ENCODE measurements at places on chromosomes 7 and 10. TPM values are rescaled to one million over a fixed set of nuclear protein-coding genes. Genes with fewer than 3 reads are reported as not detected.

Gene POP7
- total RNA-seq = 52.3 TPM

- peaks cover 28% of the 10 kb centered on the region for H3K4me1 ChIP-seq
- DNase-seq = no peak
- H3K36me3 ChIP-seq = no peaks in the 10 kb centered on the region
These were observed 26.1 kb upstream of the MRC1 start for GRCh38 chr10:17782921-17783665.

DNA sequence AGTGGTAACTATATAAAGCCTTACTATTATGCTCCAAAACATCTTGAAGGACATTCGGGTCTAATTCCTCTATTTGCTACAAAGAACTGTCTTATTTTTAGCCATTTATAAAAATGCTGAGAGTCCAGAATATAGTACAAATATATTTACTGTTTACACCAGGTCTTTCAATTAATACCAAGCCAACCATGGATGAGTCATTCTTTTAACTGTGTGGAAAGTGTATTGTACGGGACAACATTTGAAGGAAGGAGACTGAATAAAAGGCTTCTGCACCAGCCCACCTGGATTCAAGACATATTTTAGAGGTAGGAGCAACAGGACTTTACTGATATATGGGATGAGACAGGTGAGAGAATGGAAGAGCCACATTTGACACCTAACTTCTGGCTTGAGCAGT, 35.4 kb downstream of the MASTL start:
- H3K27ac ChIP-seq = no peak overlapping the region
- no peak for DNase-seq
- no peak overlapping the region for H3K4me3 ChIP-seq

Gene OR6V1
- not detected for total RNA-seq

- no peaks in the 10 kb centered on the region for H3K27me3 ChIP-seq
- no peak overlapping the region for H3K4me3 ChIP-seq
- no peaks in the 10 kb centered on the region for H3K36me3 ChIP-seq
- H3K27ac ChIP-seq = no peak overlapping the region
- H3K4me1 ChIP-seq = no peaks in the 10 kb centered on the region
- DNase-seq = no peak
These were observed 249.2 kb downstream of the SFMBT2 start for GRCh38 chr10:7161484-7162250.

- no peak for DNase-seq
- peaks cover 36% of the 10 kb centered on the region for H3K27me3 ChIP-seq
- no peaks in the 10 kb centered on the region for H3K36me3 ChIP-seq
- no peak within 1 kb of the TSS for H3K4me3 ChIP-seq
These were observed at the start of gene CRHR2 for GRCh38 chr7:30682212-30683083. CRHR2 (minus strand) TSS chr7:30682456; CDS start chr7:30682280, 176 bp downstream.

DNA sequence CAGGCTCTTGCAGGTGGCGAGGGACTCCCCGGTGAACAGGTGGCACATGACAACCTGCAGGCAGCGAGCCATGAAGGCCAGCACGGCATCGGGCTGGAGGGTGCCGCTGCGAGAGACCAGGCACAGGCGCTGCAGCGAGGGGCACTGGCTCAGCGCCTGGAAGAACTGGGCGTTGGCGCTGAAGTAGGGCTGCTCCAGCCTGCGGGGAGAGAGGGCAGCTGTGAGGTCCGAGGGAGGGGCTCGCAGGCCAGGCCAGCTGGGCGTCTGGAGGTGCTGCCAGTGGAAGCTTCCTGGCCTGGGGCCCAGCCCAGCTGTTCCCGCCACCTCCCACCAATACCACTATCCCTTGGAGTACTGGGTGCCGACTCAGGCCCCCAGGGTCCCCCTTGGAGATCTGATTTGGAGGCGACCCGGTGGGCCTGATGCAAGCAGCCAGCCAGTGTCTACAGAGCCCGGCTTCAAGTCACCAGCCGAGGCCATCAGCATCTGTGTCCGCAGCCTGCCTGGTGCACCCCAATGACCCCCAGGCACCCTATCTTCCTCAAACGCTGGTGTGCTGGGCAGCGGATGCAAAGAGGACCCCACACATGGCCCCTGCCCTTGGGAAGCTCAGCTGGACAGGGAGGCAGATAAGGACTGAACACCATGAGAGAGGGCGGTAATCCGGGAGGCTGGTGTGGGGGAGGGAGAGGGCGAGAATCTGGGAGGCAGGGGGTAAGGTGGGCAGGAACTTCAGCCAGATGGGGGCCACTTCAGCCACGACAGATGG, 67.8 kb upstream of the TNRC18 start:
- no peaks in the 10 kb centered on the region for H3K27me3 ChIP-seq
- DNase-seq = no peak
- no peak overlapping the region for H3K27ac ChIP-seq
- no peaks in the 10 kb centered on the region for H3K36me3 ChIP-seq
- H3K4me1 ChIP-seq = peaks cover 29% of the 10 kb centered on the region
- no peak overlapping the region for H3K4me3 ChIP-seq

DNA sequence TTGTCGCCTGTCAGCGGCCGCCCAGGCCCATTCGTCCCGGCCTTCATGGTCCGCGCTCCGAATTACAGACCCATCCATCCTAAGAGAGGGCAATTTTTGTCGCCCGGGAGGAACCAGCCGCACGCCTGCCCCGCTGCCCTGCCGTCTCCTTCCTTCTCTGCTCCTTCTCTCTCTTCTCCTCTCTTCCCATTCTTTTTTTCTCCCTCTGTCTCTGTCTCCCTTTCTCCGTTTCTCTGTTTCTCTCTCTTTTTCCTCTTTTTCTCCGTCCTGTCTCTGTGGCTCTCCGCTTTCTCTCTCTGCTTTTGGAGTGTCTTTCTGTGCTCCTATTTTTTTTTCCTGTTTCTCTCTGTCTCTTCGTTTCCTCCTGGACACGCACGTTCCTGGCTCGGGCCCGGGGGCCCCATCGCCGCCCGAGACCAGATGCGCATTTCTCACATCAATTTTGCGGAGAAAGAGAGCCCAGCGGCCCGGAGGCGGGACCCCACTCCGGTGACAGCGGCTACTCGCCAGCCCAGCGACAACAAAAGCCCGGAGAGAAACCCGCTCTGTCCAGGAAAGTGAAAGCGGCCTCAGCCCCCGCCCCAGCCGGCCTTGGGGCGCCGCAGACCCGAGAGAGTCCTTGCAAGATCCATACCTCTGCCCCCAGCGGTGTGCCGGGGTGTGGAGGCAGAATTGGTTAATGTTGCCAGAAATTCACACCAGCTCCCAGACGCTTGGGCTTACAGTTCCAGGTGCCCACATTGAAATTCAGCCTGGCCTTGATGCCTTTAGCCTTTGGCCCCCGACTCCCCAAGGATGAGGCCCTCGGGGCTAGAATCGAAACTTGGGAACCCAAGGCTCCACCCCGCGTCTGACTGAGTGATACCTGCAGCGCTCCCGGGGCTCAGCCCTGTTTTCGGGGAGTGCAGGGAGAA, 4.1 kb downstream of the LBX1 start:
- H3K36me3 ChIP-seq = no peaks in the 10 kb centered on the region
- peak overlapping the region; percentile 35 for H3K4me3 ChIP-seq
- H3K27me3 ChIP-seq = peaks cover 24% of the 10 kb centered on the region
- no peak for DNase-seq

DNA sequence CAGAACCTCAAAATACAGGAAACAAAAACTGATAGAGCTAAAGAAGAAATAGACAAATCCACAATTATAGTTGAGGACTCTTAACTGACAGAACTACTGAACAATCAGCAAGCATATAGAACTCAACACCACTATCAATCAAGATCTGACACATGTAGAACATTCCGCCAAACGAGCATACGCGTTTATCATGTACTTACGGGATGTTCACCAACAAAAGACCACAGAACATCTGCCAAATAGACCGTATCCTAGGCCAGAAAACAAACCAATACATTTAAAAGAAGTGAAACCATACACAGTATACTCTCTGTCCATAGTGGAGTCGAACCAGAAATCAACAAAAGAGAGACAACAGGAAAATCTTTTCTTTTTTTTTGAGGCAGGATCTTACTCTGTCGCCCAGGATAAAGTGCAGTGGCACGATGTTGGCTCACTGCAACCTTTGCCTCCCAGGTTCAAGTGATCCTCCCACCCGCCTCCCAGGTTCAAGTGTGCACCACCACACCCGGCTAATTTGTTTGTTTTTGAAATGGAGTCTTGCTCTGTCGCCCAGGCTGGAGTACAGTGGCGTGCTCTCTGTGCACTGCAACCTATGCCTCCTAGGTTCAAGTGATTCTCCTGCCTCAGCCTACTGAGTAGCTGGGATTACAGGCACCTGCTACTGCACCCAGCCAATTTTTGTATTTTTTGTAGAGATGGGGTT, 5.1 kb downstream of the GNA12 start:
- H3K36me3 ChIP-seq = no peaks in the 10 kb centered on the region
- no peak for DNase-seq
- H3K27ac ChIP-seq = peak overlapping the region; percentile 15
- H3K4me3 ChIP-seq = no peak overlapping the region
- H3K4me1 ChIP-seq = peaks cover 45% of the 10 kb centered on the region
- no peaks in the 10 kb centered on the region for H3K27me3 ChIP-seq

GRCh38 chr10:59536167-59537014, 173.3 kb downstream of the SLC16A9 start:
- H3K4me3 ChIP-seq = no peak overlapping the region
- no peak overlapping the region for H3K27ac ChIP-seq
- no peaks in the 10 kb centered on the region for H3K4me1 ChIP-seq
- no peaks in the 10 kb centered on the region for H3K27me3 ChIP-seq
- H3K36me3 ChIP-seq = no peaks in the 10 kb centered on the region

- no peak for DNase-seq
- H3K4me1 ChIP-seq = no peaks in the 10 kb centered on the region
- H3K4me3 ChIP-seq = no peak overlapping the region
- no peak overlapping the region for H3K27ac ChIP-seq
These were observed 39.0 kb upstream of the AOAH start for GRCh38 chr7:36763132-36763816.

- DNase-seq = no peak
- no peaks in the 10 kb centered on the region for H3K36me3 ChIP-seq
- H3K27me3 ChIP-seq = no peaks in the 10 kb centered on the region
- no peak overlapping the region for H3K4me3 ChIP-seq
- H3K27ac ChIP-seq = peak overlapping the region; percentile 68
These were observed 9.1 kb downstream of the AHR start for GRCh38 chr7:17307558-17307957.

DNA sequence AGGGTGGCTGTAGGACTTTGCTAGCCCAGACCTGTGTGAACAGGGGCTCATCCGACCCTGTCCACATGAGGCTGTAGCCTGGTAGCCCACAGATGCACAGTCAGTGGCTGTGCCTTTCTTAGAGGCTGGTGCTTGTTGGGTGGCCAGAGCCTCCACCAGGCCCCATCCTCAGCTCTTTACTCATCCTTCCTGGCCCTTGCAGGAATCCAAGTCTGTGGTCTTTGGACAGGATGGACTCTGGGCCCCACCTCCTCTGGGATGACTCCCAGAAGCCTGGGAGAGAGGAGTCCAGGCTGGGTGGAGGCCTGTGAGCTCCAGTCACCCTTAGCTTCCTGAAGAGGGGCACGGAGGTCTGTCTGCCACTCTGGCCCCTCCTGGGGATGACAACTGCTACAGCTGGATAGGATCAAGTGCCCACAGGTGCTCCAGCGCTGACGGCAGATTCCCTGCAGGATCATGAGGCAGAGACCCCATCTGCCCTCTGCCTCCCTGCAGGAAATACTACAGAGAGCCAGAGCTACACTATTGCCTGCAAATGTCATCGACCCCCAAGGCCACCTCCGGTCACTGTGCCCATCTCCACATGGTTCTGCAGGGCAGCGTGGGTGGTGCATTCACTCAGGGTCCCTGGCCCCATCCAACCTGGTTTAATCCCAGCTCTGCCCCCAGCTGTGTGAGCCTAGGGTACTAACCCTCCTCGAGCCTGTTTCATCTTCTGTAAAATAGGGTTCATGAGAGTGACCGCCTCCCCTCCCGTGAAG, 114.5 kb downstream of the PTPN20 start:
- no peaks in the 10 kb centered on the region for H3K36me3 ChIP-seq
- DNase-seq = no peak
- H3K4me3 ChIP-seq = no peak overlapping the region
- no peaks in the 10 kb centered on the region for H3K27me3 ChIP-seq
- H3K27ac ChIP-seq = no peak overlapping the region

DNA sequence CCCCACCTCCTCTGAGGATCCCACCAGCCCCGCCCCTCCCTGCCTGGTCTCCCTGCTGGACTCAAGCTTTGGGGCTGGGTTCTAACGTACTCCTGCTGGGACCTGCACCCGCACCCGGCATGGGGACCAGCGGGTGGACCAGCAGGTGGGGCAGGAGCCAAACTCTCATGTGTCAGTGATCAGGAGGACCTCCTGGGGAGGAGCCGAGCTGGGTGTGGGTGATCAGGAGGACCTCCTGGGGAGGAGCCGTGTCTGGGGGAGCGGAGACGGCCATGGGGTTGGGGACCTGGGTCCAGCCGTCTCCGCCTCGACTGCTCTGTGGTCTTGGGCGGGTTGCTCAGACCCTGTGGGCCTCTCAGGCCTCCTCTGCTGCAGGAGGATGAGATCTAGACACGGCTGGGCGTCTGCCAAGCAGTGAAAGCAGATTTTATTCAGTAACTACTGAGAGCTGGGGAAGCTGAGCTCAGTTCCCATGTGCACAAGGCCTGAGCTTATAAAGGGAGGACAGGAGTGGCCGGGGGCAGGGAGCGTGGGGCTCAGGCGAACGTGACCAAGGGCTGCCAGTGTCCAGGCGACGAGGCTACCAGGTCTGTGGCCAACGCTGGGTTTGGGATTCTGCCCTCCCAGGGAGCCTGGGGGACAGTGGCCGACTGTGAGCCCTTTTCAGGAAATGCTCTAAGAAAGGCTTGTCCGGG, 33.6 kb upstream of the UTF1 start:
- H3K27me3 ChIP-seq = peaks cover 8% of the 10 kb centered on the region
- no peak overlapping the region for H3K4me3 ChIP-seq
- no peaks in the 10 kb centered on the region for H3K36me3 ChIP-seq
- H3K4me1 ChIP-seq = no peaks in the 10 kb centered on the region
- no peak overlapping the region for H3K27ac ChIP-seq

Gene IL6
- not detected for total RNA-seq

GRCh38 chr7:18087687-18088078, 60.0 kb upstream of the PRPS1L1 start:
- no peaks in the 10 kb centered on the region for H3K36me3 ChIP-seq
- DNase-seq = no peak
- H3K27me3 ChIP-seq = peaks cover 48% of the 10 kb centered on the region
- no peak overlapping the region for H3K27ac ChIP-seq
- H3K4me3 ChIP-seq = no peak overlapping the region

- no peak for DNase-seq
- no peak overlapping the region for H3K4me3 ChIP-seq
- no peak overlapping the region for H3K27ac ChIP-seq
These were observed 31.4 kb upstream of the CALU start for GRCh38 chr7:128707752-128708151.

GRCh38 chr10:98302741-98303365, 34.9 kb upstream of the LOXL4 start:
- H3K4me3 ChIP-seq = no peak overlapping the region
- H3K4me1 ChIP-seq = no peaks in the 10 kb centered on the region
- no peaks in the 10 kb centered on the region for H3K36me3 ChIP-seq
- DNase-seq = no peak
- H3K27me3 ChIP-seq = peaks cover 8% of the 10 kb centered on the region

Gene NAT16
- total RNA-seq = 0.15 TPM

GRCh38 chr7:89223900-89224395, 428.4 kb upstream of the TEX47 start:
- DNase-seq = no peak
- no peaks in the 10 kb centered on the region for H3K27me3 ChIP-seq
- no peaks in the 10 kb centered on the region for H3K36me3 ChIP-seq

GRCh38 chr10:24790073-24790472, 66.4 kb upstream of the ARHGAP21 start:
- H3K36me3 ChIP-seq = no peaks in the 10 kb centered on the region
- DNase-seq = no peak

GRCh38 chr7:126370038-126370668, 882.6 kb downstream of the GRM8 start:
- H3K27me3 ChIP-seq = no peaks in the 10 kb centered on the region
- H3K27ac ChIP-seq = no peak overlapping the region
- H3K36me3 ChIP-seq = no peaks in the 10 kb centered on the region
